Stimulated activated CD8-positive, alpha-beta memory T cell treated with anti-CD3 and anti-CD28 coated beads, Interleukin-12 subunit alpha, Interleukin-12 subunit beta, amount 100 ng/mL, for 1 hour (primary cell): ENCODE measurements at places on chromosomes 2 and 18.

GRCh38 chr2:196719110-196719872 lies 79.8 kb downstream of the CCDC150 start:
- DNase-seq, result no peak

GRCh38 chr2:17539611-17540092 lies 844 bp upstream of the VSNL1 start:
- DNase-seq, result no peak

DNA sequence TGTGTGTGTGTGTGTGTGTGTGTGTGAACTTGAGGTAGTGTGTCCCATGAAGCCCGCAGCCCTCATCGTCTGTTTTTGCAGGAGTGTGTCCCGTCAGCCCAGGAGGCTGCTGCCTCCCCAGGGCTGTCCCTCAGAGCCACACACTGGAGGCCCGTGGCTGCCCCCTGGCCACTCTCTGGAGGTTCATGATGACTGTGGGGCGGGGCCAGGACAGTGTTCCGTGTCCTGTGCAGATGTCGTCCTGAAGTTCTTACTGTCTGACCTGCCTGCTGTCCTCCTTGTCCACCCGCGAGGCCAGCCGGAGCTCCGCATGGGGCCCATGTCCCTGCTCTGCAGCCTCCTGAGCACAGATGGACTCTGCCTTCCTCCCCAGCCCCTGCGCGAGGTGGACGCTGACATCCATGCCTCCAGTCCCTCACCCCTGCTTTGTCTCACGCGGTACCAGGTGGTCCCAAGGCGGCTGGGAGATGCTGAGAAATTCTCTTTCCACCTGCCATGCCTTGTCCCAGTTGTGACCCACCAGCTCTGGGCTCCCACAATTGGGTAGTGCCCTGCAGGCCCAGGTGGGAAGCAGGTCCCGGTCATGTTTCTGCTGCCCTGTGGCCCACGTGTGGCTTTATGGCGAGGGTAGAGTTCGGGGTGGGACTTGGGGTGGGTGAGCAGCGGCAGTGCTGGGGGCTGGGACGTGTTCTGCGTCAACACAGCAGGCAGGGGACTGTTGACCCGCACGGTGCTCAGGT lies 92.8 kb downstream of the NFATC1 start:
- DNase-seq, result no peak

DNA sequence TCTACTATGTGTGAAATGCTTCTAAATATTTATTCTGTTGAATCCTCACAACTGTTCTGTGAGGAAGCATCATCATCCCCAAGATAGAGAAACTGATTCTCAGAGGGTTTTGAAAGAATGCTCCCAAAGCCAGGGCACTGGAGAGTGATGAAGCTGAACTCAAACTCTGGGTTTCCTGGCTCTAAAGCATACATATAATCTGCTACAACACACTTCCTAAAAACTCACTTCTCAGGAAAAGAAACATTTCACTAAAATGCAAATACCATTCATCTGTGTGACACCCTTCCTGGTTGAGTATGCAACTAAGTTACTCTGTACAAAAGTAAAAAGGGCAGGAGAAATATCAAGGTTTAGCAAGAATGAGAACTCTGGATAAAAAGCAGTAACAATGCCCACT lies 58.6 kb downstream of the GRB14 start:
- no peak for DNase-seq

DNA sequence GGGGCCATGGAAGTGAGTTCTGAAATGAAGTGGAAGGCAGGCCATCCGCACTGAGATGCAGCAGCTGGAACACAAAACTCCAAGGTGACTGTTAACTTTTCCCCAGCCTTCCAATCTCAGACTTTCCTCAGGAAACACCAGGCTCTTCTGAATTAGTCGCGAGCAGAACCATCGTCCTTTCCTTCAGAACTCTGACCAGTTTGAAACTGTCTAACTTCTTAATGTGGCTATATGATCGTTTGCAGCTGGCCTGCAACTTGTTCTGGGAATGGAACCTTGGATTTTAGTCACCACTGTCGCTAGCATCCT lies 620 bp upstream of the RPL37A start:
- no peak for DNase-seq

DNA sequence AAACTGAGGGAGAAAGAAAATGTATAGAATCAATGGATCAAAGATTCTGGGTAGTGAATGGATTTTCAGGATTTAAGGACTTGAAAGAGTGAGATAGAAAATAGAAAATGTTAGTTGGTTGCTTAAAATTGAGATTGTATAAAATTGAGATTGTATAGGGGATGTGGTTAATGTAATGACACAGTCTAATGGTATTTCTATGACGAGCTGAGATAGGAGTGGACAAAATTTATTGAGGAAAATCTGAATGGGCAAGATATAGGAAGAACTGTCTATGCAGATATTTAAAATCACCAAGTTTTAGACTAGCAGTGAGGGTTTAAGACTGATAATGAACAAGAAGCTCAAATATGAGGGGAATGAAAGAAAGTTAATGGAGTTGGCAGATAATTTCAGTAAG lies 406.6 kb downstream of the NYAP2 start:
- no peak for DNase-seq

- DNase-seq, result no peak
These were observed 65.1 kb downstream of the TMEM182 start for GRCh38 chr2:102826904-102827303.

DNA sequence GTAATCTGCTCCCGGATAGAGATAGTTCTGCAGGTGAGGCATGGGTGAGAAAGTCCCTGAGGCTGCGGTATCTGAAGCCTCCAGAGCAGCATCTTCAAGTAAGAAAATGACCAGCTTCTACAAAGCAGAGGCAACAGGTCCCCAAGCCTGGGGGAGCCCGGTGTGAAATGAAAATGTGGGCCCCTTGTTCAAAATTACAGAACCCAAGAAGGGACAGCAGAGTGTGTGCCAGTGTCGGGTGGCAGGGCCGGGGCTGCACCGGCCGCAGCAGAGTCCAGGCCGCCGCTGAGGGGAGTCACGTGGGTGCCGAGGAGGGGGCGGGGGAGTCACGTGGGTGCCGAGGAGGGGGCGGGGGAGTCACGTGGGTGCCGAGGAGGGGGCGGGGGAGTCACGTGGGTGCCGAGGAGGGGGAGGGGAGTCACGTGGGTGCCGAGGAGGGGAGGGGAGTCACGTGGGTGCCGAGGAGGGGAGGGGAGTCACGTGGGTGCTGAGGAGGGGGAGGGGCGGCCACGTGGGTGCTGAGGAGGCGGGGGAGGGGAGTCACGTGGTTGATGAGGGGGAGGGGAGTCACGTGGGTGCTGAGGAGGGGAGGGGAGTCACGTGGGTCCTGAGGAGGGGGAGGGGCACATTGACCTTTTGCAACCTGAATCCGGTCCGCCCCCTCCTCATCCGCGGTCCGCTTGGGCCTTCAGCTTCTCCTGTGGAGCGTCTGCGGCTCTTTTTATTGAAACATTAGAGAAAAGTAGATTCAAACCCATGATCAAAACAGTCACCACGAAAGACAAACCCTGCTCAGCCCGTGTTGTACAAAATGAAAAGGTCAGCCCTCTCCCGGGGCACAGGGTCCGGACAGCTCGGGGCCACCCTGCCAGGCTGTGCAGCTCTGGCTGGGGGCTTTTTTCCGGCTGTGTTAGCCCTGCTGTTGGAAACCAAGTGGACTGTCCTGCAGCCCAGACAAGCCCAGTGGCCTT lies 10.4 kb downstream of the COLEC11 start:
- no peak for DNase-seq

DNA sequence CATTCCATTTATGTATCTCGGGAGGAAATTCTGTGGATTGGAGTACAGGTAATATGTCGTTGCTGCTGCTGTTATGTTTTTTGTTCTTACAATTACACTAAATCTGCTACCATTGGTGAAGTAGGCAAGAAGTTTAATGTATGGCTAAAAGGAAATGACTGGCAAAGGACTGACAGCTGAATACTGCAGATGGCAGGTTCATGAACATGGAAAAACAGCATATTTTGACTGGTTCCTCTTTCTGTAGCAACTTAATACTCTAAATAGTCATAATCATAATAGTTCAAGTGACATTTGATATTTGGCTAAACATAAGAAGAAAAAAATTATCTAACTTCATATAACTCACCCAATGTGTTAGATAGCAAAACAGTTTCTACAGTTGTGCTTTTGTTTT lies 84.5 kb upstream of the PGAP1 start:
- no peak for DNase-seq

GRCh38 chr2:230128623-230129342 lies 60.1 kb upstream of the SLC16A14 start:
- no peak for DNase-seq

- no peak for DNase-seq
These were observed 164.0 kb upstream of the REG3G start for GRCh38 chr2:78861546-78861945.

GRCh38 chr2:174666312-174666711 lies 68.7 kb upstream of the WIPF1 start:
- no peak for DNase-seq

DNA sequence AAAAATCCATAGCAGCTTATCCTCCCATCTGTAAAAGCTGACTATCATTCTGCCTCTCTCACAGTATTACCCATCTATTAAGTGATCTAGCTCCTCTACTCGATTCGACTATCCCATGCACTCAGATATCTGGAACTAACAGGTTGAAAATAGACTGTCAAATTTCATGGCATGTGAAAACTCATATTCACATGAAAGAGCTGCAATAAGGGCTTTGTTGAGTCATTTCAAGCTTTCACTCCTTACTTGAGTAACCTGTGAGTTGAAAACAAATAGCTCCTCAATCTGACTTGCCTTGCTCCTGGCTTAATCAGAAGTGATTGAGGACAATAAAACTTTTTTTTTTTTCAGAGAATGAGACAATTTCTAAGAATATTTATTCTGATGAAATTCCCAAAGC lies 192.4 kb upstream of the ERBB4 start:
- DNase-seq, result no peak

DNA sequence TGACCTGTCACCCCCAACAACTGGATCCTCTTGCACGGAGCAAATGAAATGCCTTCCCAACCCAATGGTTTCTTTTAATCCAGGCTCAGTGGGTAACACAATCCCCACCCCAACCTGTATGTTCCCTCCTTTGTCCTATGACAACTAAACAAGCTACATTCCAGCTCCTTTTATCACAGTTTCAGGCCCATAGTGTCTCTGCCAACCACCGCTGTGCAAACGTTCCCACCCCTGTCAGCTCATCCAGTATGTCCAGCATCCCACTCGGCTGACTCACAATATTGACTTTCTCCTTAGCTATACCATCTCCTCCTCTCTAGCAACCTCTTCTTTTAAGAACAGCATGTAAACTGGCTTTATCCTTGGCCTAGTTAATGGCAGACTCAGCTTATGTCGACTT lies 117.9 kb upstream of the PPP1CB start:
- no peak for DNase-seq

DNA sequence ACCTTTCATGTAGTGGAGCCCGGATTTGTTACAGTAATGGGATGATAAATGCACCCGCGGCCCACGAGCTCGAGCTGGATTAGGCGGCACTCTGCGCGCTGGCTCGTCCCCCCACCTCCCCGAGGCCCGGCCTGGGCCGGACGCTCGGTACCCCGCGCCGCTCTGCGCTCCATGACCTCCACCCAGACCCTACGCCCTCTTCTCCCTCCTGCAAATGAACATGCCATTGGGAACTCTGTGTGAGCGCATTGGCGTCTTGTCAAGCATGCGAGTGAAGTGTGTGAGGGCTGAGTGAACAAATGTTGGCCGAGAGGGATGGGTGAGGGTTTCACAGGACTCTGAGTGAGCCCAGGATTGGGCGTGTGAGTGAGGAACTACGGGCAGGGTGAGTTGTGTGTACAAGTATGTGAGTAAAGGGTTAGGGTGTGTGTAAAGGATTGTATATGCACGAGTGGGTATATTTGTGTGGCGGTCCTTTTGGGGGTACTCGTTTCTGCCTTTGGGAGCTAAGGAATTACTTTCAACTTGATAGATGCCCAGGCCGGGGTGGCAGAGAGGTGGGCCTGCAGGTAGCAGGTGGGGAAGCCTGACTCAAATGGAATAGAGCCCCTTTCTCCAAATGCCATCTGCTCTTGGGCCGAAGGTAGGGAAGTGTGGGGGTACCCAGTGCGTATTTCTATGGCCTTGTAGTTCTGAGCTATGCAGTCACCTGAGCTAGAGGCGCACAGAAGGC lies 2.9 kb upstream of the EN1 start:
- DNase-seq, result no peak

DNA sequence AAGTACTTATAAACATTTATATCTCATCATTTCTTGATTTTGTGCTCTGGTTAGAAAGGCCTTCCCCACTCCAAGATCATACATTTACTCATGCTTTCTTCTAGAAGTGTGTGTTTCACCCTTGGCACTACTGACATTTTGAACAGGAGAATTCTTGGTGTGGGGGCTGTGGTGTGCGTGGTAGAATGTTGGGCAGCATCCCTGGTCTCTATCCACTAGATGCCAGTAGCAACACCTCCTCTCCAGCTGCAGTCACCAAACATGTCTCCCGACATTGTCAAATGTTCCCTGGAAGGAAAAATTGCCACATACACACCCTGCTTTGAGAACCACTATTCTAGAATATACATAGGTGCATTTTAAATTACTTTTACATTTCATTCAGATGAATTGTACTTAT lies 8.7 kb upstream of the TGIF1 start:
- no peak for DNase-seq

DNA sequence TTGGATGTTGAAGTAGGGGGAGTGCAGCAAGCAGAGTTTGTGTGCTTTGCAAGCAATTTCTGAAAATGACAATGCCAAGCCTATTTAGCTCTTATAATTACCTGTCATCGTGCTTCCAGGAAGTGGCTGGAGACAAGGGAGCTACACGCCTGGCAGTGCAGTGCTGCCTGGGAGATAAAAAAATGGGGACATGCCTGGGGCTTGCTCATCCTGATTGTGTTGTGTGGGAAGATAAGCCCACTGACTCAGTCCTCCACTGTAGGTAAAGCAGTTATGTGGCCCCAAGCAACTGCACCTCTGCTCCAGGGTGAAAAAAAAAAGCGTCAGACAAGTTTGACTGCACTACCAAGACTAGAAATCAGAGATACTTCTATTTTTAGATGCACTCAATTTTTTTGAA lies 396.9 kb upstream of the NXPH2 start:
- DNase-seq, result no peak

- no peak for DNase-seq
These were observed 21.9 kb downstream of the MC2R start for GRCh38 chr18:13893418-13893760.

DNA sequence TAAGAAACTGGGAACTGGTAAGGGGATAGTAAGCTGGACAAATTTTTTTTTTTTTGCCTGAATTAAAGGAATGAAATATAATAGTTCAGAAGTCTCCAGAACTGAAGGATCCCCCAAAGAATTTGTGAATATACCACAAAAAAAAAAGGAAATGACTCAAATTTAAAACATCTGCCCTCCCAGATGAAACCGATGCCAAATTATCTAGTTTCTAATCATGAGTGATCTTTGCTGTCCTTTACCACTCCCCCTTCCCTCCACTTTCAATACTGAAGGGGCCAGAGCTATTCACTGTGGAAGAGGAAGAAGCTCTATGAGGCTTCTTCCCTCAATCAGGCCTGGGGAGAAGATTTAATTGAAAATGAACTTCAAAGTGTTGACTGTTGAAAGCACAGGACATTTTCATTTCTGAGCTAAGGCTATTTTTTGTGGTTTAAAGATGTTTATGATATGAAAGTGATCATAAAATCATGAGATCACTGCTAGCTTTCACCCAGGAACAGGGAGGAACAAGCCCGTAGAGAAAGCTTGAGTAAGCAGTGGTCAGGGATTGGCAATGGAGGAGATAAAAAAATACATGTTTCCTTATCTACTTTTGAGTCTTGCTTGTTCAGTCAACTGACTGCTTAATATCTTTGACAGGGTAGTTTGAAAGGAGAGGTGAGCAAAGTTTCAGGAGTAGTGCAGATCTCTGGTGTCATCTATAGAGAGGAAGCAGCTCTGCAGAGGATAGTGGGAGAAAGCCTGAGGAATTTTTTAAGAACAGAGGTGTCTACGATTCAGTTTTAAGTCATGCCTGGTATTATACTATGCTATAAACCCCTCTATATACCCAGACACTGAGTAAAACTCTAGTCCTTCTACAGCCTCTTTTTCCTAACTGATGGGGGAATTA lies 409.5 kb upstream of the FIGN start:
- no peak for DNase-seq
